Effector memory CD4-positive, alpha-beta T cell (primary cell): ENCODE measurements at places on chromosomes 5 and 9.

- H3K27me3 ChIP-seq: no peaks in the 10 kb centered on the region
- H3K4me1 ChIP-seq: no peaks in the 10 kb centered on the region
- DNase-seq: no peak
- H3K4me3 ChIP-seq: no peak overlapping the region
- no peaks in the 10 kb centered on the region for H3K36me3 ChIP-seq
Measured at GRCh38 chr9:4141296-4141695, 158.6 kb downstream of the GLIS3 start.

- no peak overlapping the region for H3K27ac ChIP-seq
- H3K4me1 ChIP-seq: no peaks in the 10 kb centered on the region
- H3K27me3 ChIP-seq: no peaks in the 10 kb centered on the region
- H3K36me3 ChIP-seq: no peaks in the 10 kb centered on the region
Measured at GRCh38 chr5:135304352-135305221, 94.4 kb downstream of the MACROH2A1 start.

GRCh38 chr5:10370931-10371330, 17.4 kb downstream of the MARCHF6 start:
- H3K4me3 ChIP-seq: no peak overlapping the region
- no peak overlapping the region for H3K27ac ChIP-seq
- peaks cover 11% of the 10 kb centered on the region for H3K4me1 ChIP-seq
- DNase-seq: no peak
- H3K27me3 ChIP-seq: no peaks in the 10 kb centered on the region

DNA sequence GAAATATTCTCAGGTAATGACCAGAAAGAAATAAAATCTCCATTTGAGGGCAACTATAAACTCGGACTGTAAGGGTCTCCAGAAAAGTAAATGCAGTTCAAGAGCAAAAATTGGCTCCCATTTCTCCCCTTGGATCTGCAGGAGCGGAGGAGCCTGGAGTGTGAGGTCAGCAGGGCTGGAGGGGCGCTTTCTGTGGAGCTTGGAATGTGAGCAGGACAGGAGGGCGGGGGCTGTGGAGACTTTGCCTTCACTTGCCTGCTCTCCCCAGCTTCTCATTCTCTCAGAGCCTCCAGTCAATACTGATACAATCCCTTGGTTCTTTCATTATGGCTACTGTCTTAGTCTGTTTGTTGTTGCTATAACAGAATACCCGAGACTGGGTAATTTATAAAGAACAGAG, 162.8 kb upstream of the ANKH start:
- no peaks in the 10 kb centered on the region for H3K36me3 ChIP-seq
- no peaks in the 10 kb centered on the region for H3K4me1 ChIP-seq

GRCh38 chr9:89993678-89994630, 389.1 kb downstream of the GADD45G start:
- no peak overlapping the region for H3K4me3 ChIP-seq
- no peaks in the 10 kb centered on the region for H3K4me1 ChIP-seq
- no peak overlapping the region for H3K27ac ChIP-seq
- no peaks in the 10 kb centered on the region for H3K27me3 ChIP-seq

DNA sequence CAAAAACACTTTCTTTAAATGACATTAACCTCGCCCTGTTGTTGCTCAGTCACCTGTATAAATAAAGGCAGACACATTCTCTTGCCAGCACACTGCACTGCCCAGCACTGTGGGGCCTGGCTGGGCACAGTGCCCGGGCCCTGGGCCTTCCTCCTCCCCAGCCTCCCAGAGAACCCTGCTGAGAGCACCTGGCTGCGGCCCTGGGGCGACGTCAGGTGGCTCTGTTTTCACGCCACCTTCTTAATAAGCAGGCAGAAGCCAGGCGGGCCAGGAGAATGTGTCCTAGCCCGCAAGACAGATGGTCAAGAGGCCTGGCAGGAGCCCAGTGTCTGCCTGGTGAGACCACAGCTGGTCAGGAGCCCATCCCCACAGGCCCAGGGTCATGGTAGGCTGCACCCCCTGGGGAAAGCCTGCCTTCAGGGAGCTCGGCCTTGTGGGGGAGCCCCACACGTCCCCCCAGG, 8.2 kb upstream of the AGPAT2 start:
- no peak overlapping the region for H3K27ac ChIP-seq
- H3K27me3 ChIP-seq: no peaks in the 10 kb centered on the region
- DNase-seq: no peak
- H3K36me3 ChIP-seq: no peaks in the 10 kb centered on the region
- peaks cover 3% of the 10 kb centered on the region for H3K4me1 ChIP-seq
- H3K4me3 ChIP-seq: no peak overlapping the region

DNA sequence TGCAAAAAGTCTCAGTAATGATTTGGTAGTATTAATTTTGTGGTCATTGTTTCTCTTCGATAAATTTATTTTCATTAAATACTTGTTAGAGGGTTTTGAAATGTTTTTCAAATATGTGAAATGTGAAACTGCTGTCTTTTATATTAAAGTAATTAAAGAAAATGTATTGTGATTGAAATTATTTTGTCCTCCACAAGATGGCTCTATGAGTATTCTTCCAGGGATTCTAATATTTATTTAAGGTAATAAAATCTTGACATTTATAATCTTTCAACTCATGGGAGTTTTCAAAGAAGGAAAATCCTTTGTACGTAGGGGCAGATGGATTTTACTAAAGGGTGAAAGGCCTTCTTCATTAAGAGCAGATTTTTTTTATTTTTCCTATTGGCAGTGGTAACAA, 19.3 kb downstream of the ISOC1 start:
- no peak overlapping the region for H3K27ac ChIP-seq
- H3K27me3 ChIP-seq: no peaks in the 10 kb centered on the region
- H3K4me1 ChIP-seq: no peaks in the 10 kb centered on the region
- DNase-seq: no peak

DNA sequence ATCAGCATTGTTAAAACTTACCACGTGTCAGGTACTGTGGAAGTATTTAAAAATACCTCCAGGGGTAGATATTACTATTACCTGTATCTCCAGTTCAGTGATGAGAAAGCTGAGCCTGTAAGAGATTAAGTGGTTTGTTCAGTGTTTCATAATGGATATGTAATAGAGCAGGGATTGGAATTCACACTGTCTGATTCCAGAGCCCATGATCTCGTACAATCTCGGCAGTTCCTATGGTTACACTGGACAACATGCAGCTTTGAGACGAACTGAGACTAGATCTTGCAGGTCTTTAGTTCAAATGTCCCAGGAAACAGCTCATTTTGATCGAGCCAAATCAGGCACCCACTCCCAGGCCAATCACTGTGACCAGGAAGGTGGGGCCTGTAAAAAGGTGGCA, 8.8 kb upstream of the RASGRF2 start:
- H3K4me1 ChIP-seq: no peaks in the 10 kb centered on the region
- H3K4me3 ChIP-seq: no peak overlapping the region
- H3K36me3 ChIP-seq: no peaks in the 10 kb centered on the region
- no peak overlapping the region for H3K27ac ChIP-seq
- DNase-seq: no peak

GRCh38 chr9:128798896-128799295, 11.8 kb downstream of the TBC1D13 start:
- no peak overlapping the region for H3K27ac ChIP-seq
- H3K4me1 ChIP-seq: no peaks in the 10 kb centered on the region
- H3K36me3 ChIP-seq: peaks cover 54% of the 10 kb centered on the region
- H3K27me3 ChIP-seq: no peaks in the 10 kb centered on the region
- H3K4me3 ChIP-seq: no peak overlapping the region

GRCh38 chr5:149228618-149229297, 42.9 kb upstream of the AFAP1L1 start:
- no peaks in the 10 kb centered on the region for H3K4me1 ChIP-seq
- H3K27me3 ChIP-seq: no peaks in the 10 kb centered on the region

DNA sequence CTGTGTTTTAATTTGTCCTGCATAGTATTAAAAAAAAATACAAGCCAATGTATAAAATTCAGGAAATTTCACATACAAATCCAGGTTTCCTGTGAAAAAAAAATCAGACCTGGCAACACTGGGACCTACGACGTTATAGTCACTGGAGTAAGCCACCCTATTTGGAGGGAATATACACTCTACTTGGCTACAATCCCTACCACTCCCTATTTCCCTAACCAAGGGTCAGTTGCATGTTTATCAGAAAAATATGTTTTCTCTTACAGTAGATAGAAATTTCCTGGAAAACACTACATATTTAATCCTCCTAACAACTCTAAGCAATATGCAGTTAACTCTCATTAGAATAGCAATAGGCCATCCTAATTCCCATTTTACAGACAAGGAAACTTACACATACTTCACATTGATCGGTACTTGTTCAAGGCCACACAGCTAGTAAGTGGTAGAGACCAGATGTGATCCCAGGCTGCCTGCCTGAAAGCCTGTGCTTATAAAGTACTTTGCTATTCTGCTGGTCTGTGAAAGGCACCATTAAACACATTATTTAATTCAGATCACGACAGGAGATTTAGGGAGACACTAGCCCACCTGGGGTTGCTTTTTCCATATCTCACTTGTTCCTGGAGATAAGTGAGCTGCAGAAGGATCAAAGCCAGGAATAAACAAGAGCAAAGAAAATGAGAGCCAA, 70.8 kb downstream of the MFAP3 start:
- no peaks in the 10 kb centered on the region for H3K36me3 ChIP-seq
- H3K4me1 ChIP-seq: no peaks in the 10 kb centered on the region
- no peaks in the 10 kb centered on the region for H3K27me3 ChIP-seq
- H3K27ac ChIP-seq: no peak overlapping the region
- DNase-seq: no peak
- H3K4me3 ChIP-seq: no peak overlapping the region

DNA sequence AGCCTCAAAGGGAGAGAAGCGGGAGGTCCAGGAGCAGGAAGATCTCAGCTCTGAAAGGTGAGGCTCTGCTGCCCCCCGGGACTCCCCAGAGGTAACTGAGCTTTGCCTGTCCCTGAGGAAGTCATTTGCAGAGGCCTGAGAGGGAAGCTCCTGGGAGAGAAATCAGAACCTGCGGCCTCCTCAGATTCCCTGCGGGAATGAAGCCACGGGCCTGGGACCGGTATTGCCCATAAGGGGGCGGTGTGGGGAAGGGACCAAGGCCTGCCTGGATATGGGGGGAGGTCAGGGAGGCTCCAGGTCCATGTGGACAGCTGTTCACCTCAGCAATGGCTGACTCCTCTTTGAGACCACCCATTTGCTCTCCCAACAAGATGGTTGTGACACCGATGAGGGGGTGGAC, 1.3 kb downstream of the SPATA31E1 start:
- no peaks in the 10 kb centered on the region for H3K4me1 ChIP-seq
- no peak for DNase-seq
- no peaks in the 10 kb centered on the region for H3K27me3 ChIP-seq

DNA sequence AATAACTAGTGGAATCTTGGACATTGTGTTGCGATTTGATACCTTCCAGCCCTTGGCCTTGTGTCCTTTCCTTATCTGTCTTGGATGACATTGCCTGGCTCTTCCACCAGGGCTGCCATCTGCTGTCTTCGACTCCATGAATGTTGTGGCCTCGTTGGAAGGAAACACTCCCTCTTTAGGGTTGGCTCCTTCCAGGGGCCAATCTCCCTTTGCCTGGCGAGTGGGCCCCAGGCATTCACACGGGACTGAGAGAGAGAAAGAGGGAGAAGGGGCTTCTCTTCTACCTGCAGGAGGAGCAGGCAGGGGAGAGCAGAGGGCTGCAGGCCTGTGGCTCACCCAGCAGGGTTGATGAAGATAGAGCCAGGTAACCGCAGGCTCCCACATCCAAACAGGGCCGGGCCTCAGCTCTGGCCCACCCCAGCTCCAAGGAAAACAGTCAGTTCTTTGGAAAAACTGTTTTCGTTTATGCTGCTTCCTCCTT, 31.3 kb downstream of the FGF1 start:
- no peak overlapping the region for H3K4me3 ChIP-seq
- H3K27me3 ChIP-seq: no peaks in the 10 kb centered on the region
- no peaks in the 10 kb centered on the region for H3K36me3 ChIP-seq
- no peak overlapping the region for H3K27ac ChIP-seq
- H3K4me1 ChIP-seq: peaks cover 5% of the 10 kb centered on the region

GRCh38 chr9:70581214-70581954, 166.9 kb upstream of the KLF9 start:
- no peak overlapping the region for H3K4me3 ChIP-seq
- H3K36me3 ChIP-seq: no peaks in the 10 kb centered on the region
- no peak overlapping the region for H3K27ac ChIP-seq
- no peaks in the 10 kb centered on the region for H3K4me1 ChIP-seq
- DNase-seq: no peak

- no peak overlapping the region for H3K4me3 ChIP-seq
- no peaks in the 10 kb centered on the region for H3K4me1 ChIP-seq
- H3K36me3 ChIP-seq: no peaks in the 10 kb centered on the region
- H3K27ac ChIP-seq: no peak overlapping the region
- no peak for DNase-seq
Measured at GRCh38 chr5:42621662-42622061, 135.0 kb upstream of the CCDC152 start.

DNA sequence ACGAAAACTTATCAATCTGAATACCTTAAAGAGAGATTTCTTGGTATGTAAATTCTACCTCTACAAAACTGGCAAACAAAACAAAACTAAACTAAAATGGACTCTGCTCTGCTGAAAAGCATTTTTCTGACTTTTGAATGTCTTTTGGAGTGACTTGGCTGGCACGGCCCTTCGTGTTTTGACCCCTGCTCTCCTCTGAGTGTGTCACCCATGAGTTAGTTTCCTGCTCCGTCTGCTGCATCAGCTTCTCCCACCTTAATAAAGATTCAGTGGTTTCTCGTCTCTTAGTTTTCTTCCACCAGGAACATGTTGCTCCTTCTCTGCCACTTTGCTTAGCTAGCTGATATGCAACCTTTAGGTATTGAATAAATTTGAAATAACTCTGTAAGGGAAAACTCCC, 1084.0 kb upstream of the CDH18 start:
- H3K4me3 ChIP-seq: no peak overlapping the region
- H3K27ac ChIP-seq: no peak overlapping the region
- no peaks in the 10 kb centered on the region for H3K27me3 ChIP-seq
- DNase-seq: no peak

DNA sequence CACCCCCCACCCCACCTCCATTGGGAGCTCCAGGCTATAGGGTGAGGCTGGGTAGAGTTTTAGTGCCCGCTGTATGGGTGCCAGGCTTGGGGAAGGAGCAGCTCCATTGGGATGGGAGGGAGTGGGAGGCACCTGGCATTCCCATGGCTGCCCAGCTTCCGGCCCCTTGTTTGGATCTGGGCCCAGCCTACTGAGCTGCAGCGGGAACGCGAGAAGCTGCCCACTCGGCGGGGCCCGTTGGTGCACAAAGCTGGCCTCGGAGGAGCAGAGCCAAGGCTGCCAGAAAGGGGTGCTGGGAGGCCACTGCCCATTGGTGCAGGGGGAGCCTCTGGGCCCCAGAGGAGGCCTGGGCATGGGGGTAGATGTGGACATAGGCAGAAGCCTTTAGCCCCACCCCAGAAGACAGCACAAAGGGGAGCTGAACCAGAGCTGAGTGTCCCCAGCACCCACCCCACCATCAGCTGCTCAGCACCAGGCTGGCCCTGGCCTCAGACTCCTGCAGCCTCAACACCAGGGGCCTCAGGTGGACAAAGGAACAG, 4.4 kb downstream of the LCN9 start:
- H3K4me1 ChIP-seq: no peaks in the 10 kb centered on the region
- no peak overlapping the region for H3K4me3 ChIP-seq
- no peaks in the 10 kb centered on the region for H3K27me3 ChIP-seq
- H3K27ac ChIP-seq: no peak overlapping the region
- H3K36me3 ChIP-seq: no peaks in the 10 kb centered on the region

- H3K4me3 ChIP-seq: no peak overlapping the region
- H3K36me3 ChIP-seq: no peaks in the 10 kb centered on the region
- H3K27ac ChIP-seq: no peak overlapping the region
- H3K4me1 ChIP-seq: peaks cover 2% of the 10 kb centered on the region
- no peaks in the 10 kb centered on the region for H3K27me3 ChIP-seq
- DNase-seq: no peak
Measured at GRCh38 chr9:122121391-122121790, 28.3 kb upstream of the TTLL11 start.

- no peaks in the 10 kb centered on the region for H3K27me3 ChIP-seq
- no peaks in the 10 kb centered on the region for H3K36me3 ChIP-seq
- H3K27ac ChIP-seq: no peak overlapping the region
- no peak for DNase-seq
Measured at GRCh38 chr5:113223831-113224604, 210.8 kb downstream of the TSSK1B start.
